Activated naive CD4-positive, alpha-beta T cell (primary cell): ENCODE measurements at places on chromosomes 7 and 10.

GRCh38 chr10:110661292-110661691 is 17.2 kb downstream of the RBM20 start:
- DNase-seq, result no peak

DNA sequence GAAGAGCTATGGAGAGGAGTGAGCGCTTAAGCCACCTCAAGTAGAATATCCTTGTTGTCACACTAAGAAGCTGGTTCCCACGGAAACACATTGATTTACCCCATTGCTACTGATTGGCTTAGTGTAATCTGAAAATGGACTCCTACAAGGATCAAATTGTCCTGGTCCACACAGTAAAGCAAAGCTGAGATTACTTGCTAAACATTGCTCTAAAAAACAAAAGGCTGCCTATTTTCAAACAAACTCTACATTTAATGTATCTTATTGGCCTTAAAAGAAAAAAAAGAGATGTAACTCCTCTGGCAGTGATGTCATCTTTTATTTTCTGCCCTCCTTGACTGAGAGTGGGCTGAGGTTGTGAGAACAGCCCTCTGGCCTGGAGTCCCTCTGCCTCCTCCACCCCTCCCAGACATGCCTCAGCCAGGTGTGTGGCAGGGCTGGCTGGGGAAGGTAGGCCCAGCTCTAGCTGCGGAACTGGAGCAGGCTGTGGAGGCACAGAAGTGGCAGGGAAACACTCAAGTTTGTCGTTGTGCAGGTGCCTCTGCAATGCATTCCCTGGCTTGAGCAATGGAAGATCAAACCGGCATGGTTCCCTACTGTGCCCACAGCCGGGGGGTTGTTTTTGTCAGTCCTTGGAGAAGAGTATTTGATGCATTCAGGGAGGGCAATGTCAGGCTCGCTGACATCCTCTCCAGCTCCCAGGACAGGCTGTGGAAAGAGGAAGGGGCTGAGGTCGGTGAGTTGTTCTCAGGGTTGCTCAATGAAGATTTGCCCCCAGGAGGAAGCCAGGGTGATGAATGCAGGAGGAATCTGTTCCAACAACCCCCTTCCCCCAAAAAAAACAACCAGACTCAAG is 9.1 kb downstream of the KLF6 start:
- DNase-seq, result no peak

GRCh38 chr7:5597772-5598171 is 174.1 kb upstream of the TNRC18 start:
- DNase-seq, result no peak

- DNase-seq, result no peak
These were observed 30.5 kb downstream of the IPMK start for GRCh38 chr10:58237014-58237834.

- no peak for DNase-seq
These were observed 24.6 kb downstream of the C7orf33 start for GRCh38 chr7:148615085-148615730.

DNA sequence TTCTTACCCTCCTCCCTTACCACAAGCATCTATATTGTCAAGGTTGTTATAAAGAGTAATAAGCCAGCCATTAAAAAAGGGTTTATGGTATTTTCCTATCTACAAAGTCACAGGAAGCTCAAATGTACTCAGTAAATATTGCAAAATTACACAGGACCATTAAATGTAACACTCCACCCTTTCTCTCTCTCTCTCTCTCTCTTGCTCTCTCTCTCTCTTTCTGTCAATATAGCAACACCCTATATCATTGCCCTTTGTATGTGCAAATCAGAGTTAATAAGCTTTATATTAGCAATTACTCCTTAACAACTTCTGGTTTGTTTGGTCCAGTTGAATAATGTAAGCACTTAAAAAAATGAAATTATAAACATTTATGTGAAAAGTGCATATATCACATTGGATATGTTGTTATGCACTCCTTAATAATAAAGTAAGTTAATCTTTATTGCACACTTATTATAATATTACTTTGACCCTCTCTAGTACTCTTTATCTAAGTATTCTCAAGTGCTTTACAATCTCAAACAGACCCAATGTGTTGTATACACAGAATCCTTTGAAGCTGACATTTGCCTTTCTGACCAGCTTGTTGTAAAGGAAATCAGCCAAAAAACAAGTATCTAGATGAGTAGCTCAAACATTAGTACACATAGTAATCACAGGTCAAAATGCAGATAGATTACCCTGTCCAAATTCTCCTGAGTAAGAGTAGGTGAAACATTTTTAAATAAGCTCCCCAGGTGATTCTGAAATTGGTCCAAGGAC is 93.2 kb downstream of the CFTR start:
- no peak for DNase-seq

DNA sequence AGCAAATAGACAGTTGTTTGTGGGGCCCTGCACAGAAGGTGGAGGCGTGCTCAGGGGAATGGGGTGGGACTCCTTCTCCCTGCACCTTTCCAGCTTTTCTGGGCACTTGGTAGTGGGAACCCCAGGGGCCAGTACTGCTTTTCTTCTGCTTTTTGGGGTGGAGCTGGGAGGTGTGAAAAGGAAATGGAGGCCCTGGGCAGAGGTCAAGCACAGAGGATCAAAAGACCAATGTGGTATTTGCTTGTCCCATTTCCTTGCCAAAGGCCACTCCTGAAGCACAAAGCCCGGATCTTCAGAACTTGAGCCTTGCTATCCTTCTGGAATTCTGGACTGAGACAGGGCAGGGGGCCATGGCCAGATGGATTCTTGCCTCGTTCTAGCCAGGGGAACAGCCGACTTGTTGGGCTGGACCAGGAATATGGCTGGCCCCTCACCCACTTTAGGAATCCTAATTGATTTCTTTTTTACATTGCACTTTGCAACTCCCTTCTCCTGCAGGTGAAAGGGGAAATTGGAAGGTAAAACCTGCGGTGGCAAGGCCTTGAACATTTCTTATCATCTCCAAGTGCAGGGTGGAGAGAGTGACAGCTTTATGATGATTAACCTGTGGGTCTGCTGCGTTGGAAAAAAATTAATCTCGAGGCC is 26.5 kb downstream of the ADRA2A start:
- no peak for DNase-seq

- no peak for DNase-seq
These were observed 175.7 kb upstream of the AUTS2 start for GRCh38 chr7:69422574-69422985.

DNA sequence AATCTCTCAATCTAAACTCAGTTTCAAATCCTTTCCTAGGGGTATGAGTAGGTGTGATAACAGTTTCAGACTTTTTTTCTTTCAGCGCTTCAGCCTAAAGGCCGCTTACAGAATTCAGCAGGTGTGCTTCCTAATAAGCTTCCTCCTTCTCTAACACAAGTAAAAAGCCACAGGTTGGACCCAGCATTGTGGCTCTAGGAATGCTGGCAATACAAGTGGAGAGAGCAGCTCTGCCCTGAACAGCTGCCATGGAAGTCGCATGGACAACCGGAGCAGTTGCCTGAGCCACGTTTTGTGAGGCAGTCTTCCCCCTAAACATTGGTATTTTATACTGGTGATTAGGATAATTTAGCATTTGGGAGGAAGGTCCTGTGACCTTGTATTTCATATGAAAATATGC is 83.5 kb downstream of the ST7 start:
- DNase-seq, result no peak

DNA sequence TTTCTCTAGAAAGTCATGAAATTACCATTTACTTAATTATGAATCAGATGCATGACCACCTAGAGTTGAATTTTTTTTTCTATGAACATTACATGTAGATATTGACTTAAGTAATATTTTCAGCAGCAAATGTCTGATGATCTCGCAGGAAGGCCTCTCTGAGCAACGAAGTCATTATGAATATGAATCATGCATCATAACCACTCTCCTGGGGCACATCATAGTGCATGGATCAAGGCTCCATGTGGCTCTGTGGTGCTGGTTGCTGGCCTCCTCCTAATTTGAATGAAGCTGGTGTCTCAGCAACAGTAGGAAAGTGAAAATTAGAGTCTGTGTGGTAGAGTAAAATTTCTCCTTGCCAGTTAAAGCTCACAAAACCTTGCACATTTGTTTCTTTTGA is 121.4 kb upstream of the INHBA start:
- DNase-seq, result no peak

GRCh38 chr7:94514140-94514889 is 4.7 kb downstream of the CASD1 start:
- no peak for DNase-seq

DNA sequence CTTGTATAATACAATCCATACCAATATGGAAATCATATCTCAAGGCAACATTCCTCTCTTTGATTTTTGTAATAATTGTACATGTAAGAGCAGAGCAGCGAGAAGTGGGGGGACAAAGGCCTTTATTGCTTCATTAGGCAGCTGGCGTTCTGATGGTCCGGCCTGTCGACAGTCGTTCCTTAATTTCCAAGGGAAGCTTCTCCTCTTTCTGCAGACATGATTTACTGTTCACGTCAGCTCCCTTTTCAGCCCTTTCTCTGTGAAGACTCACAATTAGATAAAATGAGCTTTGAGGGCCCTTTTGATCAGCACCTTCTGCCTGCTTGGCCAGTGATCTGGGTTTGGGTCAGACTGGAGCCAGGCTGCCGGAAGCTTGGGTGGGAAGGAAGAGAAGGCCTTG is 65.6 kb upstream of the CTBP2 start:
- no peak for DNase-seq

DNA sequence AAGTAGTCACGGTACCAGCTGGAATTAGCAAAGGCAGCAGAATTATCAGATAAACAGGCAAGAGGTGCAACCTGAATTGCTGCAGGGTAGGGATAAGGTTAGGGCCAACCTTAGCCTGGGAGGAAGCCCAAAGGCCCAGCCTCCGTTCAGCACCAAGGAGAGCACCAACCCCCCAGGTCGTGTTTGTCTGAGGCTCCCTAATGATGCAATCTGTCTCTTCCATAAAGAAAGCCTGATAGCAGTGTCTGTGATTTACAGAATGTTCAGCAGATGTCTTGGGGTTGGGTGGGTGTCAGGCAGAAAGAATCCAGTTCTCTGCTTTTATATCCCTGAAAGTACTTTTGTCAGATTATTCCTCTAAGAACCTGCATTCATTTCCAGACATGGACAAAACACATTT is 328.4 kb upstream of the AOAH start:
- DNase-seq, result no peak

- no peak for DNase-seq
These were observed 738 bp upstream of the NCAPG2 start for GRCh38 chr7:158705234-158705850.

- DNase-seq, result no peak
These were observed 88.5 kb downstream of the CCNY start for GRCh38 chr10:35424680-35425285.

GRCh38 chr7:92854501-92855238 is 18.3 kb upstream of the CDK6 start:
- DNase-seq, result no peak

DNA sequence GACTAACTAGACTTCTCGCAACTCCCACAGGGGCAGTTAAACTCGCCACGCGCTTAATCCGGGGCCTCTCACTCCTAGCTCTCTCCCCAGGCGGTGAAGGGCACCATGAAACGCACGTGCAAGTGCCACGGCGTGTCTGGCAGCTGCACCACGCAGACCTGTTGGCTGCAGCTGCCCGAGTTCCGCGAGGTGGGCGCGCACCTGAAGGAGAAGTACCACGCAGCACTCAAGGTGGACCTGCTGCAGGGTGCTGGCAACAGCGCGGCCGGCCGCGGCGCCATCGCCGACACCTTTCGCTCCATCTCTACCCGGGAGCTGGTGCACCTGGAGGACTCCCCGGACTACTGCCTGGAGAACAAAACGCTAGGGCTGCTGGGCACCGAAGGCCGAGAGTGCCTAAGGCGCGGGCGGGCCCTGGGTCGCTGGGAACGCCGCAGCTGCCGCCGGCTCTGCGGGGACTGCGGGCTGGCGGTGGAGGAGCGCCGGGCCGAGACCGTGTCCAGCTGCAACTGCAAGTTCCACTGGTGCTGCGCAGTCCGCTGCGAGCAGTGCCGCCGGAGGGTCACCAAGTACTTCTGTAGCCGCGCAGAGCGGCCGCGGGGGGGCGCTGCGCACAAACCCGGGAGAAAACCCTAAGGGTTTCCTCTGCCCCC is 19.5 kb downstream of the WNT8B start:
- DNase-seq, result peak; percentile 17

DNA sequence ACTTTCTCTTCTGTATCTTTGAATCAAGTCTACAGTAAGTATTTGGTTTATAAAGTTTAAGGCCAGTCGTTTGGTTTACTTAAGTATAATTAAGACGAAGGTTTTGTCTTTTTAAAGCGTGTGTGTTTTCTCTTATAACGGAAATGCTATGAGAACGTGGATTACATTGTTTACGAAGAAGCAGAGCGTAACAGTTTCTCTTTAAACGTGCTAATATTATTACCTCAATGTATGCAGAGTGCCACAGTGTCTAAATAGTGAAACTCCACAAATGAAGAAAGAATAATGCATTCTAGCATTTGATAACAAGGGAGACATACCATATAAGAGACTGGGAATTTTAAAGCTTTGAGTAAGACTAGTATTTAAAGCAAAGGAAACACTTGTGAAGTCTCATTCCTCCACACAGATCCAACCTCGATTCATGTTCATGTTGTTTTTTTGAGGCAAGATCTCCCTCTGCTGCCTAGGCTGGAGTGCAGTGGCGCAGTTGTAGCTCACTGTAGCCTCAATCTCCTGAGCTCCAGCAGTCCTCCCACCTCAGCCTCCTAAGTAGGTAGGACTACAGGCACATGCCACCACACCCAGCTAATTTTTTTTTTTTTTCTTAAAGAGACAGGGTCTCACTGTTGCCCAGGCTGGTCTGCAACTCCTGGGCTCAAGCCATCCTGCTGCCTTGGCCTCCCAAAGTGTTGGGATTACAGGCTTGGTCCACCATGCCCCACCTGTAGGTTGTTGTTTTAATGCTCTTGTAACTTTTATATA is 75.1 kb downstream of the ANKRD61 start:
- DNase-seq, result no peak
